ENCODE measurements at places on chromosomes 3 and 15.

DNA sequence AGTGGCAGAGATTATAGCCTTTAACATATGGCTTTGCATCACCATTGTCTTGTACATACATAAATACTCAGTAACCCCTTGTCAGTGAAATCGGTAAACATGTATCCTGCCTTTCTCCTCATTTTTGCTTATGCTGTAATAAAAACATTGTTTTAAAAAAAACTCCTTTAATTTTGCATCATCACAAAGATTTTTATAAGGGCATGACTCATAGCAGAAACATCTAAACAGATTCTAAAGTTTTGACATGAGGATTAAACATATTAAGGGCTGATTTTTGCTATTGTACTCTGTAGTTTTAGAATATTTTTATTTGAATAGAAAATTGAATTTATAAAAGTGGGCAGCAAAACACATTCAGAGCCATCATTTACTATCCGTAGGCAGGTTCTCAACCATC is 275.9 kb downstream of the ZIC4 start:
- no peak for DNase-seq

GRCh38 chr3:52798376-52798977 is 3.9 kb downstream of the ITIH3 start:
- DNase-seq, result no peak

- DNase-seq, result no peak
Observed at GRCh38 chr3:105367063-105367405, 325 bp downstream of the ALCAM start.

GRCh38 chr3:101591071-101591470 is 17.1 kb downstream of the PCNP start:
- DNase-seq, result no peak

GRCh38 chr3:128994173-128994512 is 267 bp upstream of the CFAP92 start:
- DNase-seq, result no peak

GRCh38 chr3:111373861-111374260 is 168.1 kb upstream of the CD96 start:
- DNase-seq, result no peak

GRCh38 chr15:30065025-30065801 is 17.5 kb upstream of the GOLGA8J start:
- no peak for DNase-seq

GRCh38 chr3:110199588-110199943 is 862.2 kb upstream of the DPPA4 start:
- no peak for DNase-seq

- no peak for DNase-seq
Observed at GRCh38 chr3:1348547-1348946, 255.7 kb downstream of the CNTN6 start.

- DNase-seq, result no peak
Observed at GRCh38 chr15:63918901-63919348, 85.2 kb upstream of the HERC1 start.

DNA sequence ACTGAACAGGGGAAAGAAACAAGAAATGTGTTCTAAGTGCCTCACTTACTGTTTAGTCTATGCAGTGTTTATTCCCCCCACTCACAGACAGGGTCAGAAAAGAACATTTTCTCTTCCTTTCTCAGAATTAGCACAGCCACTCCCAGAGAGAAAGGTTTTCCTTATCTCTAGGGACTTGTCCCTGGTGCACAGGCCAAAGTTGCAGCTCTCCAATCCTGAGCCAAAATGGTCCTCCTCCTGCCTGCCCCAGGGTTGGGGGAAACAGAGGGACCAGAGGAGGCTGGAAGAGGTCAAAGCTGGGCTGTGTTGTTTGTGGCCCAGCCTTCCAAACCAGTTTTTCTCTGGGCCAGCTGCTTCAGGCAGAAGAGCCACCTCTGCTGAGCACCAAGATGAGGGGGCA is 12.0 kb downstream of the RAB6B start:
- no peak for DNase-seq

- no peak for DNase-seq
Observed at GRCh38 chr15:60634815-60635214, 155.9 kb upstream of the ICE2 start.

DNA sequence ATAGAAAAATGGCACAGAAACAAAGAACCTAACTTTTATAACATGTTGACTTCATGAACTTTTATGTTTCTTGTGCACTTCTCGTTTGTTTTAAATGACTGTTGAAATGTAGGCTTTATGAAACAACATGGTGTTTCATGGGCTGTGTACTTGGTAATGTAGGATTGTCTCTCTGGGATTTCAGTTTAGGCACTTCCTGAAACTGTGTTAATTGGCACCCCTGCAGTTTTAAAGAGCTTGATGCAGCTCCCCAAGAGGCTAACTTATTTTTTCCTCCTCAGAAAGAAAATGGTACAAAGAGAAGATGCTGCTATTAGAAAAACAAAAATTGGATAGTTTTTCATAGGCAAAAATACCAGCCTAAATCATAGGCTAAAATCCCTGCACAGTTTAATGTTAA is 239.2 kb downstream of the GRM7 start:
- DNase-seq, result no peak

- no peak for DNase-seq
Observed at GRCh38 chr15:36449662-36450145, 129.7 kb upstream of the CDIN1 start.

DNA sequence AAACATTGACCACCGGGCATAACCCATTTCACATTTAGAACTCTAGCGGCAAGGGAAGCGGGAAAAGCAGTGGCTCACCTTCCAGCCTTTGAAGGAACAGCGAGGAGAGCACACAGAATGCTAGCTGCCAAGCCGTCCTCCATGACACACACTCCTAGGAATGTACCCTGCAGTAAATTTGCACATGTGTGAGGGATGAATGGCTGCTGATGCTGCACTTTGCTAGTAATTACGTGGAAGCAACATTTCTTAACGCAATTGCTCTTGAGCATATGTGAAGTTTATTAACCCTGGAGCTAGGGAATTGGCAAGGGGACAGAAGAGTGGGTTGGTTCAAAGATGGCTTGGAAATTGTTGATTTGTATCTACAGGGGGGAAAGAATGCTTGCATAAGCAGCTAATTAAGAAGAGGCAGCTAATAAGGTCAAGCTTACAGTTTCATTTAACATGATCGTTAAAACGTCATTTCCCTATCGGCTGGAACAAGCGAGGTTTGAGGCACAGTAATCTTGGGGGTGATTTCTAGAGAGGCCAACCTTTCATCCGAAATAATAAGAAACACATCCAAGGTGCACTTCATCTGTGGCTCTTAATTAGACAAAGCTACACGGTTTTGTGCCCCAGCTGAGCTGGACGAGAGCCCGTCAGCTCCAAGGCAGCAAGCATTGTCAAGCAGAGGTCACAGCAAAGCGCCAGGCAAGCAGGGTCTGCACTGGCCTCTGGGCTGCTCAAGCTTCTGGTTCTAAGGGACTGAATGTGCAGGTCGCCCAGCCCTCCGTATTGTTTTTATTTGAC is 123.4 kb downstream of the CHSY1 start:
- DNase-seq, result no peak
